ENCODE measurements at places on chromosomes 1 and 21. TPM values are rescaled to one million over a fixed set of nuclear protein-coding genes. Genes with fewer than 3 reads are reported as not detected.

HOOK1 gene
- not detected for total RNA-seq

GRCh38 chr1:228994676-228995594 is 259.7 kb downstream of the RHOU start:
- no peaks in the 10 kb centered on the region for H3K36me3 ChIP-seq
- no peak for DNase-seq
- H3K27ac ChIP-seq: no peak overlapping the region
- H3K4me3 ChIP-seq: no peak overlapping the region
- H3K27me3 ChIP-seq: peaks cover 6% of the 10 kb centered on the region

GRCh38 chr1:36847761-36848160 is 186.6 kb downstream of the GRIK3 start:
- no peak overlapping the region for H3K4me3 ChIP-seq
- DNase-seq: no peak
- no peaks in the 10 kb centered on the region for H3K36me3 ChIP-seq
- no peaks in the 10 kb centered on the region for H3K4me1 ChIP-seq

GRCh38 chr1:113783254-113784103 is 24.2 kb upstream of the PHTF1 start:
- peak overlapping the region; percentile 37 for H3K27ac ChIP-seq
- H3K4me3 ChIP-seq: no peak overlapping the region
- H3K4me1 ChIP-seq: peaks cover 14% of the 10 kb centered on the region

GRCh38 chr1:76059451-76059850 is 15.1 kb upstream of the ST6GALNAC3 start:
- H3K36me3 ChIP-seq: no peaks in the 10 kb centered on the region
- DNase-seq: no peak
- H3K4me1 ChIP-seq: no peaks in the 10 kb centered on the region
- no peak overlapping the region for H3K4me3 ChIP-seq
- H3K27me3 ChIP-seq: no peaks in the 10 kb centered on the region

PPM1J gene
- total RNA-seq: 1.4 TPM

DNA sequence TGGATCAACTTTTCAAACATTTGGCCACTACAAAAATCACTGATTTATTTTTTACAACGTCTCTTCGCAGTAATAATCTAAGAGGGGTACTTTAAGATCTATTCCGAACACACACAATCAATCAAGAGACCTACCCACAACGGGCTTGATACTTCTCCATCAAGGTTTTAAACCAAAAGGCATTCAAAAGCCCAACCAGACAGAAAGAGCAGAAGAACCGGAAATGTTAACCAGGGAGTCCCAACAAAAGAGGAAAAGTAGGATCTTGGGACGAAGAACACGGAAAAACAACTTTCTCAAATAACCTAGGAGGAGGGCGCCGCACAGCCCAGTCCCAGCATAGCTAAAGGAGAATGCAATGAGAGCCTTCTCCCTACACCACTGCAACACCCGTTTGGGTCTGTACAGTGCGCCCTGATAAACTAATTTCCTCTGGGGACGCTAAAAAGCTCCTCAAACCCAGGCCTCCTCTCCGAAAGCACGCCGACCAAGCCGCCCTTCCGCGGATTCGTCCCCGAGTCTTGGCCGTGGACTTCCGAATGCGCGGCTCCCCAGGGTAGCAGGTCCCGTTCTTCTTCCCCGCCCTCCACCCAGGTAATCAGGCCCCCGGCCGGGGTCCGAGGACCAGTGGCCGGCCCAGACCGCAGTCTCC is 623 bp downstream of the RPL22 start:
- DNase-seq: no peak
- H3K36me3 ChIP-seq: peaks cover 13% of the 10 kb centered on the region
- peak overlapping the region; percentile 75 for H3K27ac ChIP-seq
- no peaks in the 10 kb centered on the region for H3K27me3 ChIP-seq

GRCh38 chr1:221714227-221715152 is 27.4 kb downstream of the DUSP10 start:
- no peaks in the 10 kb centered on the region for H3K27me3 ChIP-seq
- H3K4me1 ChIP-seq: peaks cover 49% of the 10 kb centered on the region

NR1I3 gene
- not detected for total RNA-seq

BRDT gene
- not detected for total RNA-seq

DNA sequence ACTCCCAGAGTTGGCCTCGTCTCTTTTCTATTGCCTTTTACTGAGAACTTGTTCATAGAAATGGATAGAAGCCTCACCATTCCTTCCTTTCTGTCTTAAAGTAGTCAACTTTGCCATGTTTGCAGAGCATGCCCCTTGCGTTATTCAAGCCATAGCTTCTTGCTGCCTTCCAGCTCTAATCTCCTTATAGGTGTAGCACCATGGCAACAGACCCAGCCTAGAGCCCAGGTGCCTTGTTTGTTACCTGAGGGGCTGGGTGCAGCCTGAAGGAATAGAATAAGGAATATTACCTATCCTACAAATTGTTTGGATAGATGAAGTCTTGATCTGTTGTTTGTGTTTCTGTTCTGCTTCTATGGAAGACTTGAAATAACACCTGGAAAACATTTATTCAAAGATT is 59.9 kb downstream of the CLEC20A start:
- no peak overlapping the region for H3K4me3 ChIP-seq
- H3K4me1 ChIP-seq: no peaks in the 10 kb centered on the region
- no peak overlapping the region for H3K27ac ChIP-seq
- no peak for DNase-seq

DNA sequence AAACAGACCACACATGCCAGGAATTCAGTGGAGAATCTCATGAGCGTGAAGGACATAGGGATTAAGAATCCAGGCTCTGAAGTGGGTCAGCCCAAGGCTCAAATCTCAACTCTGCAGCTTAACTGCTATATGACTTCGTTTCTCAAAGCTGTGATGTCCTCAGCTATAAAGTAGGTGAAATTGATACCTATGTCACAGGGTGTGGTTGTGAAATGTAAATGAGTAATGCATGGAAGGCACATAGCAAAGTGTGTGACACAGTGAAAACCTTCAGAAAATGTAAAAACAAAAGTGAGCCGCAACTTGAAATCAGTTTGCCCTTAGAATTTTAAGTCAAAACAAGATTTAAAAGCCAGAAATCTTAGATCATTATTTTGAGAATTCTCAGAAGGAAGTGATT is 145.7 kb upstream of the PRMT6 start:
- H3K4me1 ChIP-seq: no peaks in the 10 kb centered on the region
- H3K4me3 ChIP-seq: no peak overlapping the region
- no peak for DNase-seq
- H3K27ac ChIP-seq: no peak overlapping the region
- H3K27me3 ChIP-seq: no peaks in the 10 kb centered on the region
- H3K36me3 ChIP-seq: no peaks in the 10 kb centered on the region

- peaks cover 2% of the 10 kb centered on the region for H3K4me1 ChIP-seq
- DNase-seq: peak; percentile 52
- 0 out of 2 replicates have a peak overlapping the region, but pooled peaks have one; percentile 22 for H3K27ac ChIP-seq
- no peaks in the 10 kb centered on the region for H3K27me3 ChIP-seq
- H3K4me3 ChIP-seq: no peak overlapping the region
Measured at GRCh38 chr1:232627645-232628334, 2.1 kb downstream of the SIPA1L2 start.

MSH4 gene
- total RNA-seq: under 0.01 TPM

DNASE2B gene
- total RNA-seq: not detected

DNA sequence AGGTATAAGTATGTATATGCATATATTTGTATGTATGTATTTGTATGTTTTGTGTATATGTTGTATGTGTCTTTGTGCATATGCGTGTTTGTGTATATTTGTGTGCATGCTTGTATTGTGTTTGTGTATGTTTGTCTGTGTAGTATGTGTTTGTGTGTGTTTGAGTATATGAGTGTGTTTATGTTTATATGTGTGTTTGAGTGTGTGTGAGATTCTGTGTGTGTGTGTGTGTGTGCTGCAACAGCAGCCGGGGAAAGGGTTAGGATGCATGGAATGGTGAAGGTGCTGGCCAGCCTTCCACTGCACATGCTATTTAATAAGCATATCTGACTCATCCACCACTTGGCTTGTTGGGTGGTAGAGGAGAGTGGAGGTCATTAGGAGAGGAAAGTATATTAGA is 46.6 kb upstream of the RAB4A start:
- H3K4me3 ChIP-seq: no peak overlapping the region
- DNase-seq: peak; percentile 48
- H3K27ac ChIP-seq: no peak overlapping the region
- peaks cover 5% of the 10 kb centered on the region for H3K27me3 ChIP-seq
- H3K36me3 ChIP-seq: no peaks in the 10 kb centered on the region
- peaks cover 11% of the 10 kb centered on the region for H3K4me1 ChIP-seq

- H3K4me3 ChIP-seq: no peak overlapping the region
- H3K4me1 ChIP-seq: peaks cover 16% of the 10 kb centered on the region
- H3K27ac ChIP-seq: no peak overlapping the region
- DNase-seq: no peak
- H3K36me3 ChIP-seq: 0 out of 2 replicates have a peak, but pooled peaks cover 1% of the 10 kb centered on the region
Measured at GRCh38 chr1:211332036-211332616, 5.5 kb downstream of the TRAF5 start.

DNA sequence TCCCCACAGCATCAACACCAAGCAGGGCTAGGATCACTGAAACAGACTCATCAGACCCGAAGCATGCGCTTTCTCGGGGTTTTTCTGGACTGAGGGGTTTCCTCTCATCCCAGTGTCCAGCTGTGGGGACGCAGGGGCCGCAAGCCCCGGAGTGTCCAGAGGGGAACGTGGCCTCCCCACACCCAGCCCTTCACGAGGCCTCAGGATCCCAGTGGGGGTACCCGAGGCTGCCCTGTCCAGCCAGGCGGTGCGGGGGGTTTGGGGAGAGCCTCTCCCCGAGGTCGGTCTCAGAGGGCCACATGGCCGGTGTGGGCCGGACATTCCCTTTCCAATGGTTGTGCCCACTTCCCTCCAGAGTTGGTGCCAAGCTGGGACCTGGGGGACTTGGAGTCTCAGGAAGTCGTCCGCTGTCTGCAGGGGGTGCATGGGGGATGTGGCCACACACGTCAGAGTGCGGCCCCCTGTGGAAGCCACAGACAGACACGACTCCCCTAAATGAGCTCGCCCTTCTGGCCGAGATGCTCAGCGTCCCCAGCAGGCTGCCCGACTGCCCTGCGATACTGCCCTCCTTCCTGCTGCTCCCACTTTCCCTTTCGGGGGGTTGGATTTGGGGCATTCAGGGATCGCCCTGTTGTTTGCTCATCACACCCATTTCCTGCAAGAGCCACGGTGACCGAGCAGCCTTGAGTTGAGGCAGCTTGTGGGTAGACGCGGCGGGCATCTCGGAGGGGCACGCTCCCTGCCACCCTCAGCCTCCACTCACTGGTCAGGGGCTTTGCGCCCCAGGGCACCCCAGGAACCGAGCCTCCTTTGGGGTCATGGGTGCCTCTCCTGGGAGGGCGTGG is 4.1 kb downstream of the COL6A1 start:
- no peaks in the 10 kb centered on the region for H3K27me3 ChIP-seq
- no peak for DNase-seq
- H3K27ac ChIP-seq: peak overlapping the region; percentile 15

DNA sequence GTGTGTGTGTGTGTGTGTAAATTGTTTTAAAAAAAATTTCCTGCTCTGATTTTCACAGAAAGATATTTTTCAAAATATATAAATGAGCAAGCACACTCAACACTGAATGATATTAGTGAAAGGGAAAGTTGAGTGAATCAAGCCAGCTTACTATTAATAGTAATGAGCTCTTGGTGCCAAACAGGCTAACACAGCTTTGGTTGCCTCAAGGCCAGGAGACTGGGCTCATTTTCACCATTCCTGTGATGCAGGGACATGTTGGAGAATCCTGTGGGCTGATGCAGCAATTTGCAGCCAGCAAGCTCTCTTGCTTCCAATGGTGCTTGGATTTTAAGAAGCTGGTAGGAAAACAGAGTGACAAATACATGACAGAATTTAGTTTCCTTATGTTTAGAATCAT is 30.2 kb downstream of the PLA2G4A start:
- no peaks in the 10 kb centered on the region for H3K4me1 ChIP-seq
- DNase-seq: no peak
- H3K4me3 ChIP-seq: no peak overlapping the region

GRCh38 chr1:217053676-217054075 is 330.4 kb upstream of the ESRRG start:
- H3K27me3 ChIP-seq: no peaks in the 10 kb centered on the region
- H3K27ac ChIP-seq: no peak overlapping the region
- no peaks in the 10 kb centered on the region for H3K4me1 ChIP-seq
- no peak overlapping the region for H3K4me3 ChIP-seq

GRCh38 chr1:161374373-161374772 is 6.7 kb upstream of the CFAP126 start:
- no peak overlapping the region for H3K4me3 ChIP-seq
- H3K4me1 ChIP-seq: no peaks in the 10 kb centered on the region
- H3K36me3 ChIP-seq: no peaks in the 10 kb centered on the region
- H3K27me3 ChIP-seq: no peaks in the 10 kb centered on the region
- DNase-seq: no peak
- no peak overlapping the region for H3K27ac ChIP-seq

DNA sequence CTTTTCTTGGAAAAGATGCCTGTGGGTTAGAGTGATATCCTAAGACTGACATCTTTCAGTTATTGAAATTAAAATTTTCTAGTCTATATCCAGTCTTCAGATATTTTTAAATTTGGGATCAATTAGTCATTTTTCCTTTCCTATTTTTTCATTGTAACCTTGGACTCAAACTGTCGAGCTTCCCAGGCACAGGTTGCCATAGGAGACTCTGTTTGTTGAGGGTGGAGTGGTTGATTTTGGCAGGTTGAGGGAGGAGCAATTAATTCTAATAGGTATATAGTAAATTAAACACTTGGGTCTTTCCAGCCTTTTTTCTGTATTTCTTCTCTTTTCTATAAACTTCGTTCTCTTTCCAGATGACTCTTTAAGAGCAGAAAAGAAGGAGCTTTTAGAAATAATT is 326.8 kb downstream of the ASTN1 start:
- no peak for DNase-seq
- no peaks in the 10 kb centered on the region for H3K27me3 ChIP-seq
- H3K36me3 ChIP-seq: no peaks in the 10 kb centered on the region
- H3K27ac ChIP-seq: no peak overlapping the region
- H3K4me1 ChIP-seq: no peaks in the 10 kb centered on the region

ZNF593OS gene
- not detected for total RNA-seq

DNA sequence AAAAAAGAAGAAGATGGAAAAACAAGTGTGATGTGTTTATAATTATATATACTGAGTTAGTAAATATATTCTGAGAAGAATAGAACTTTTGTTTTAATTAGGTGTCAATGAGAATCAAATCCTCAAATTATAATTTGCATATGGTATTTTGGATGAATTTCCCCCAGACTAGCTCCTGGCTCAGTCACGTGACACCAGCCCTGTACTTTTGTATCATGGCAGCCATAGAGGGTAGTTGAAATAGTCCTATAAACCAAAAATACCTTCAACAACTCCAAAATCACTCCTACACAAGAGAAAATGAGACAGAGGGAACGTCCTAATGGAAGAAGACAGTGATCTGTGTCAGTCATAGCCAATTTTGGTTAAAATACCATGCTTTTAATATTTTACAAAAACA is 9.0 kb upstream of the S1PR1 start:
- no peaks in the 10 kb centered on the region for H3K27me3 ChIP-seq
- H3K36me3 ChIP-seq: no peaks in the 10 kb centered on the region
- no peaks in the 10 kb centered on the region for H3K4me1 ChIP-seq
- no peak for DNase-seq

SPATA6 gene
- 2.2 TPM for total RNA-seq

- H3K27ac ChIP-seq: peak overlapping the region; percentile 88
- no peak for DNase-seq
- H3K4me3 ChIP-seq: no peak overlapping the region
- H3K27me3 ChIP-seq: no peaks in the 10 kb centered on the region
Measured at GRCh38 chr1:244164511-244164890, 113.4 kb downstream of the ZBTB18 start.
